ENCODE measurements at places on chromosomes 4 and X.

DNA sequence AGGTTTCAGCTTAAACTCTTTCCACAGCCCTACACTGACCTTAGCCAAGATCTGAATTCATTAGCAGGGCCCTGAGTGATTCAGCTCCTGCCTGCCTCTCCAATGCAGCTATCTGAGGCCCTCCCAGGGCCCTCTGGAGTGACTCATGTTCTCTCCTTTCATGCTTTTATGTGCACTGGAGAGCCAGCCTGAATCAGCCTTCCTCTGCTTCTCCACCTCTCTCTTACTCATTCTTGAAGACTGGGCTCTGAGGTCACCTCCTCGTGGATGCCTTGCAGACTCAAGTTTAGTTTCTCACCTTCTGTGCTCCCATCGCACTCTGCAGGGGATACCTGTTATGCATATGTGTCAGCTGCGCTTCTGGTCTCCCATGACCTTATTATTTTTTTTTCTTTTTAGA lies 3.1 kb upstream of the OCIAD2 start:
- peak; percentile 69 for DNase-seq

DNA sequence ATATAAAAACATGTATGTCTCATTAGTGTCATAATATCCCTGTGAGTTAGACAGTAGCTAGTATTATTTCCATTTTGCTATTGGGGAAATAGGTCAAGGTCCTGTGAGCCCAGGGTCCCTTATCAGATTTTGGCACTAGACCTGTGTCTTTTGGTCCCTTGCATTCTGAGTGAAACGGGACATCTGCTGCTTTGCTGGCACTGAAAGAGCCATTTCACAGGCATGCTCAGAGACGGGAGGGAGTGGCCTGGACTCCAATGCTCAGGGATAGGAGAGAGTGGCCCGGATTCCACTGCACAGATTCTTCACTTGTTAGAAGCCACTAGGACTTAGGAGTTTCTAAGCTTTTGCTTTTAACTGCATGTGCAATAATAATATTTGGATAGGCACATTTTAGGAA lies 177.2 kb downstream of the TSPAN5 start:
- DNase-seq = no peak

- no peak for DNase-seq
Observed at GRCh38 chr4:123352240-123352945, 44.2 kb upstream of the SPRY1 start.

DNA sequence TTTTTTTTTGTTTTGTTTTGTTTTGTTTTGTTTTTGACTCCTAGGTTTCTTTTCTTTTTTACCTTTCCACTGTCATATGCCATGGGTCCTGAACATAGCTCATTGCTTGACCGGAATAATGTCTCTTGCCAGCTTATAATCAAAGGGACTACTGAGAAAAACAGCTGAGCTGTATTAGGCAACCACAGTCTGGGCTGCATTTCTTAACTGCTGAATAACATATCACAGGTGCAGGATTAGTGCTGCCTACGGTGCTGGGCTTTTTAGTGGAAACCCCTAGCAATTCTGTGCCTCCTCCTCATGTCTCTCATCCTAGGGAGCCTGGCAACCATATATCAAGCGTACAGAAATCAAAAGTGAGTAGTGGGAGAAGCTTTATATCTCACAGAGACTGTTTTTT lies 333.5 kb downstream of the BMPR1B start:
- DNase-seq = no peak

DNA sequence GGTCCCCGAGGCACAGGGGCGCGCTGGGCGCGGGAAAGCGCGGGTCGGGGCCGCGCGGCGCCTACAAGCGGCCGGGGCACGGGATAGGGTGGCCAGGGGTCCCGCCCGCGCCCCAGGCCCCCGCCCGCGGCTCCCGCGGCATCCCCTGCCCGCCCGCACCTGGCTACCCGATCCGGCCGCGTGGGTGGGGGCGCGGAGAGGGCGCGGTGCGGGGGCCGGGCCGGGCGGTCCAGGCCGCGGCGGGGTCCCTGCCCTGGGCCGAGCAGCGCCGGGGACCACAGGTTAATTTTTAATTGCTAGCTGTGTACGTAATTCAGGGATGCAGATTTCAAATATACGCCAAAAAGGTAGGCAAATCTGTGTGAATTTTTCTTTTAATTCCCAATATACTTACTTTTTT lies 44.3 kb upstream of the FAM47C start:
- no peak for DNase-seq

- no peak for DNase-seq
Observed at GRCh38 chr4:137748616-137749015, 216.3 kb upstream of the PCDH18 start.

DNA sequence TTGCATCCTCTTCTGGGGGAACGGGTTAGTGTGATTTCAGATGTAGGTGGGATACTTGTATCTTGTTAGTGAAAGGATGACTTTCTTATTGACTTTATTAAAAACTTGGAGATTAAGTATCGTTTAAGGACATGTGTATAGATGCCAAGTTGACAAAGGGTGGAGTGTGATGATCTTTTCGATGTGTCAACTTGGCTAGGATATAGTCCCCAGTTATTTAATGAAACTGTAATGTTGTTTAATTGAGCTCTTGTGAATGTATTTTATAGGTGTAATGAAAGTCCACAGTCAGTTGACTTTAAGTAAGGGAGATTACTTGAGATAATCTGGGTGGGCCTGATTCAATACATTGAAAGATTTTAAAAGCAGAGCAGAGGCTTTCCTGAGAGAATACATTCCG lies 127.0 kb downstream of the AASDH start:
- DNase-seq = no peak

- DNase-seq = no peak
Observed at GRCh38 chrX:21632027-21632426, 26.1 kb downstream of the KLHL34 start.

GRCh38 chr4:159829184-159829583 lies 726.3 kb downstream of the RAPGEF2 start:
- no peak for DNase-seq

DNA sequence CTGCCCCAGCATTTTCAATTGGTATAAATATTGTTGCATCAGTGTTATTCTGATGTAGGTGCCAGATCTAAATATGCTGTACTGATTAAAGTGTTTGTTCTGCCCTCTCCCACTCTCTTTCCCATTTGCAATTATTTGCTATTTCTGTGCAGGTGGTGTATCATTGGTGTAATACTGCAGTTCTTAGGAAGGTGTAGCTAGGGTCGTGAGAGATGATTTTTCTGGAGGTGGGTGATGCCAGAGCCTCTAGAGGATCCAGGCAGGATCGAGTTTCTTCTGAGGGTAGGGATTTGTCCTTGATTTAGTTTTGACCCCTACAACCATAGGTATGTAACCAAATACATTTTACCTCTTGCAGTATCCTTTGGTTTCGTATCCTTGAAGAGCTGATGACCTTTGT lies 1.9 kb downstream of the SMAD1 start:
- no peak for DNase-seq
